ENCODE measurements at places on chromosomes 7 and 10.
A peak's percentile ranks its signal among the peaks of the same experiment; 100 is the strongest.

DNA sequence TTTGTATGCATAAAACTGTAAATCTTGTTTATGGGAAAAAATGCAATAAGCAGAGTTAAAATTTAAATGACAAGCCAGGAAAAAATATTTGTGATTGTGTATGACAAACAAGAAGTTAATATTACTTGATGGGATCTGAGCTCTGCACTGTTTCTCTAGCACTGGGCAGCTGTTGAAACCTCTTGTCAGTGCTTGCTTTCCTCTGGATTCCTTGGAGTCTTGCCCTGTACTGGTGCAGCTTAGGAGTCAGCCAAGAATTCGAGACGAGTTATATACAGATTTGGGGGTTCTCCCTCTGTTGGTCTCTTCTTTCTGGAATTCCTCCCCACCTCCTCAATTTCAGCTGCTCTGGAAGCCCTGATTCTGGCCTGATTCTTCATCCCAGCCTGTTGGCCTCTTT is 24.3 kb upstream of the OPN4 start:
- H3K27ac ChIP-seq = no peak overlapping the region
- no peak for DNase-seq
- H3K27me3 ChIP-seq = no peaks in the 10 kb centered on the region
- H3K4me1 ChIP-seq = peaks cover 5% of the 10 kb centered on the region
- H3K4me3 ChIP-seq = no peak overlapping the region

GRCh38 chr7:24227603-24228359 is 56.2 kb upstream of the NPY start:
- H3K27ac ChIP-seq = no peak overlapping the region
- no peaks in the 10 kb centered on the region for H3K4me1 ChIP-seq
- peak; percentile 33 for DNase-seq
- H3K27me3 ChIP-seq = no peaks in the 10 kb centered on the region
- no peaks in the 10 kb centered on the region for H3K36me3 ChIP-seq

GRCh38 chr7:24898691-24899090 is 81.3 kb downstream of the OSBPL3 start:
- 0 out of 2 replicates have a peak overlapping the region, but pooled peaks have one; percentile 10 for H3K27ac ChIP-seq
- H3K4me3 ChIP-seq = no peak overlapping the region
- no peaks in the 10 kb centered on the region for H3K27me3 ChIP-seq
- H3K4me1 ChIP-seq = peaks cover 6% of the 10 kb centered on the region
- H3K36me3 ChIP-seq = no peaks in the 10 kb centered on the region
- no peak for DNase-seq

- H3K27me3 ChIP-seq = no peaks in the 10 kb centered on the region
- H3K27ac ChIP-seq = no peak overlapping the region
- H3K4me3 ChIP-seq = no peak overlapping the region
- H3K36me3 ChIP-seq = no peaks in the 10 kb centered on the region
- no peak for DNase-seq
Observed at GRCh38 chr10:36183056-36183455, 541.0 kb upstream of the FZD8 start.

- no peaks in the 10 kb centered on the region for H3K4me1 ChIP-seq
- no peaks in the 10 kb centered on the region for H3K36me3 ChIP-seq
- no peak overlapping the region for H3K4me3 ChIP-seq
- no peak overlapping the region for H3K27ac ChIP-seq
Observed at GRCh38 chr7:112069879-112070321, 136.3 kb downstream of the DOCK4 start.

All from PC-9 (cell line).